ENCODE measurements at places on chromosomes 4 and X.

- DNase-seq, result no peak
These were observed 146.9 kb downstream of the FNIP2 start for GRCh38 chr4:158915683-158916241.

GRCh38 chr4:176588436-176588835 is 204.3 kb downstream of the VEGFC start:
- no peak for DNase-seq

- DNase-seq, result no peak
These were observed 25.5 kb upstream of the RXFP1 start for GRCh38 chr4:158496030-158496741.

DNA sequence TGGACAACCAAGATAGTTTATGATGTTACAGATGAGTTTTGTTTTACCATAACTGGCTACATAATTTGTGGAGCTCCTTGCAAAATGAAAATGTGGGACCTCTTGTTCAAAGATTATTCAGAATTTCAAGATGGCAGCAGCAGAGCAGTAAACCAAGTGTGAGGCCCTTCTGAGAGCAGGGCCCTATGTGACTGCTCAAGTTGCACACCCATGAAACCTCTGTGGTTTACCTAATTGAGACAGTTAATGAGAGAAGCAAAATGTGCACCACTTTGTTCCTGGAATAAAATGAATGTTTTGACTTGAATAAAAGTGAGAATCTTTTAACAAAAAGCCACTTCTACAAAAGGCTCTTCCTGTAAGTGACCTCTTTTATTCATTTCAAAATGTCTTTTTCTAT is 519.2 kb downstream of the RPA4 start:
- DNase-seq, result no peak

- DNase-seq, result no peak
These were observed 429.1 kb upstream of the FTHL17 start for GRCh38 chrX:31500921-31501320.

DNA sequence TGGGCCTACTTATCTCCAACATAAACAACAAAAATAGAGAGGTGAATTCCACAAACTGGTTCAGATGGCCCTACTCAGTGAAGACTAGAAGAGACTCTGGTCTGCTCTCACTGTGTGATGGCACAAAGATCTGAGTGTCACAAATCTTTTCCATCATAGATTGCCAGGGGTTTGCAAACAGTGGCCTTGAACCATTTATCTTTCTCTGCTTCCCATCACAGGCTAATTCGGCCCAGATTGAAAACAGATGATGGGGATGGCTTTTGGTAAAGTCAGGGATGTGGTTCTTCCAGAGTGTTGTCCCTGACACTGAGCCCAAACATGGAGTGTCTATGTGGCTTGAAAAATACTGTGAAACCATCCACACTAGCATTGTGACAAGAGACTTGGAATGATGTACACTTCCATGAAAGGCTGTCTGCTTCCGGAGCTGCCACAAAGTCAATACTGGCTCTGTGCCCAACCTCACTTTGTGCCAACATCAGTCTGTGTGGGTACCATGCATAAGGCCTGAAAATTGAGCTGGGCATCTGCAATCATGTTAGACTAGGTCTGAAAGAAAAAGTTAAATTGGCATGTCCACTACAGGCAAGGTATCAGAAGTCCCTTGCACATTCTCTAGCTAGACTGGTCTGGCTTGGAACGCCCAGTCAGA is 25.2 kb upstream of the PLAC1 start:
- no peak for DNase-seq

GRCh38 chr4:71066737-71067716 is 73.6 kb downstream of the DCK start:
- no peak for DNase-seq

DNA sequence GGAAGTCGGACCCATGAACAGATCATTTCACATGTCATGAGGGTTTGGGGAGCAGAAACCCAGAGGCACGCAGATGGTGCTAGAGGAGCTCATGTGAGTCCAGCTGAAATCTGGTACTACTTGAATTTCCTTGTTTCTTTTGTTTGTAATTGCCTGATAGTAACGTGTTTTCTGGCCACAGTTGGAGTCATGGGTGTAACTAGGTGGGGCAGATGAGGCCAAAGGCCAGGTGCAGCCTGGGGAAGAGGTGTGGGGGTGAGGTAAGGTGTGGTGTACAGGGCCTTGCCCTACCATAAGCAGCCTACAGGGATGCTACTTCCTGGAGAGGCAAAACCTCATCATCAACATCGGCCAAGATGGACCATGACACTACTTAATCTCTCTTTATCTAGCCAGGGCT is 271.4 kb downstream of the PTTG2 start:
- DNase-seq, result no peak

DNA sequence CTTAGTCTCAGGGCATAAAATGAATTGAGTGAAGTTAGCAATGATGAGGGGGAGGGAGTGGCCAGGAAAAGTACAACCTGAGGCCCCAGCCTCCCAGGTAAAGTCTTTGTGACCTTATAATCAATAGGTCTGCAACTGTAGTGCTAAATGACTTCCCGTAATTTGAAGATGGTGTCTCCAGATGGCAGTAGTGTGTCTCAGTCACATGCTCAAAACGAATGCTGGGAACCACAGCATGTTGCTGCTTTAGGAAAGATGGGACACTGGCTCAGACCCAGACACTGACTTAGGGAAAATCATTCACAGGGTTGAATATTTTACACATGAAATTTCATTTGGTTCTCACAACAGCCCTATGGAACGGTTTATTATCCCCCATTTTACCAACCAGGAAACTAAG is 10.3 kb downstream of the SRPX2 start:
- no peak for DNase-seq

DNA sequence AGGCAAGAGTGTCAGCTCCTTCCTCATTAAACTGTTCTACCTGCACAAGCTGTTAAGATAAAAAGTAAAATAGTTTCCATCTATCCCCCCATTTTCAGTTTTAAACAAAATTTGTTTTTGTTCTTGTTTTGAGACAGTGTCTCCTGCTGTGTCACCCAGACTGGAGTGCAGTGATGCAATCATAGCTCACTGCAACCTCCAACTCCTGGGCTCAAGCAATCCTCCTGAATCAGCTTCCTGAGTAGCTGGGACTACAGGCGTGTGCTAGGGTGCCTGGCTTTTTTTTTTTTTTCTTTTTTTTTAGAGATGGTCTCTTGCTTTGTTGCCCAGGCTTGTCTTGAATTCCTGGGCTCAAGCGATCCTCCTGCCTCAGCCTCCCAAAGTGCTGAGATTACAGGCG is 105.4 kb downstream of the HS6ST2 start:
- no peak for DNase-seq

DNA sequence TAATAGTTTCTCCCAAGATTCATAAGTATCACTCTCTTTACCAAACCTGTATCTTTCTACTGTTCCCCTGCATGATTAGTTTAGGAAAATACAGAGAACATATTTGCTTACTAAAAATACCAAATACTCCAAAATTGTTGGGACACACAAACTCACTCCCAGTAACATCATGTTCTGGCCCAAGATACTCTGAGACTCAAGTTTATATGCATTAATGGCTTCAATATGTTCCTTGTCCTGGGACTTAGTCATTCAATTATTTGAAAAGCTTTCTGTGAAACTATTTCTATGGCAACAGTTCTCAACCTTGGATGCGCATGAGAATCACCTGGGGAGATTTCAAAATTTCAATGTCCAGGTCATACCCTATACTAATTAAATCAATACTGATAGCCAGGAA is 138.9 kb upstream of the PTCHD1 start:
- DNase-seq, result no peak

GRCh38 chrX:16039834-16040233 is 83.5 kb upstream of the GRPR start:
- no peak for DNase-seq

DNA sequence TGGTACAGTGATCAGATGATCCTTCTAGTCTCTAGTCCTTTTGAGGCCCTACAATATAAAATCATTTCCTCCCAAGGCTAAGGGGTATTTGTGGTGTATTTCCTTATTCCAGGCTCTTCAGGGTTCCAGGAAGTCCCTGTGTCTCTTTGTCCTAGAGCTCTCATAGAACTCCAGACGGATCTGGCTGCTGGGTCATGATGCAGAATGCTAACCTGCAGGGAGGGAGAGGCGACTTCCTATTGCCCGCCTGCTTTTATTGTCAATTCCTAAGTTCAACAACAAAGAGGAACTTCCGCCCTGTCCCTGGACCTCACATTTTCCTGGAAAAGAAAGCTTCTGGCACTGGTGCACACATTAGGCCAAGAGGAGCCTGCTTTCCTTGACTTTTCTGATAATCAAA is 45.9 kb upstream of the ZNF827 start:
- DNase-seq, result no peak

DNA sequence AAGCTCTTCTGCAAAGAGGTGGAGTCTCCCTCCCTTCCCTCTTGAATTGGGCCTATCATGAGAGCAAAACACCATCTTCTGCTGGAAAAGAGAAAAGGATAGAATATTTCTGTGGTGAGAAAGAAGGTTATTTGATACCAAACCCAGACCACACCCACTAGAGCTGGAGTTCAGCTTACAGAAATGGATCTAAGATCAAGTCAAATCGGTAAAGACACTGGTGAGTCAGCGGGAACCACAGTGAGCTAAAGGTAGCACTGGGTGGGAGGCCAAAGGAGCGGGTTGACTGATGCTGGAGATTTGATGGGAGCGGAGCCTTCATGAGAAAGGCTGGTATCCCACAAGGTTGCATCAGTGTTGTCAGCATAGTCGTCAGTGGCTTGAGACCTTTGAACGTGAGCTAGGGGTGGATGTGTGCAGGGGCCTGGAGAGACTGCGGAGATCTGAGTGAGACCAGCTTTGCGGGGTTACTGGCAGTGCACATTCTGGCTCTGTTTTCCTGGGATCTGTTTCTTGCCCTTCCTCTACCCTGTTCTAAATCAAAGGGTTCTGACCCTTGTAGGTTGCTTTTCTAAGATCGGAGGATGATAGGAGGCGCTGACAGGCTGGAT is 106.4 kb upstream of the SCOC start:
- DNase-seq, result no peak

- DNase-seq, result no peak
These were observed 14.9 kb upstream of the PORCN start for GRCh38 chrX:48493890-48494364.

GRCh38 chr4:48074657-48075056 is 58.1 kb downstream of the NIPAL1 start:
- DNase-seq, result no peak

GRCh38 chr4:79854856-79855502 is 218.1 kb downstream of the ANTXR2 start:
- no peak for DNase-seq

- DNase-seq, result no peak
These were observed 7.0 kb downstream of the SMIM14 start for GRCh38 chr4:39631700-39632079.

- no peak for DNase-seq
These were observed 50.4 kb upstream of the ETNPPL start for GRCh38 chr4:108813261-108813660.

DNA sequence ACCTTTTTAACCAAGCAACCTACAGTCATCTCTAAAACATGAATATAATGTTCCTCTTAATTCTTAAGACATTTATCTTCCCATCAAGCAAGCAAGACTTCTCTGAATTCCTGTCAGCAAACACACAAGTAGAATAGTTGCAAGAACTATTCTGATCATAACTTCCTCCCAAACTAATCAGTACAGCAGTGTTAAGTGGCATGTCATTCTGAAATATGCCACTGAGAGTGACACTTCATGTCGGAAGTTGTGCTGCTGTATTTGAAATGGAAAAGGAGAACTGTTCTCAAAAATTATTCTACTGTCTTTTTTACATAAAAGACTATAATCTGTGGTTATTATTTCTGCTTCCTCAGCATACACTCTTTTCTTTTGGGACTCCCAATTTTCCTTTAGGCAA is 546.6 kb downstream of the PCDH18 start:
- DNase-seq, result no peak

DNA sequence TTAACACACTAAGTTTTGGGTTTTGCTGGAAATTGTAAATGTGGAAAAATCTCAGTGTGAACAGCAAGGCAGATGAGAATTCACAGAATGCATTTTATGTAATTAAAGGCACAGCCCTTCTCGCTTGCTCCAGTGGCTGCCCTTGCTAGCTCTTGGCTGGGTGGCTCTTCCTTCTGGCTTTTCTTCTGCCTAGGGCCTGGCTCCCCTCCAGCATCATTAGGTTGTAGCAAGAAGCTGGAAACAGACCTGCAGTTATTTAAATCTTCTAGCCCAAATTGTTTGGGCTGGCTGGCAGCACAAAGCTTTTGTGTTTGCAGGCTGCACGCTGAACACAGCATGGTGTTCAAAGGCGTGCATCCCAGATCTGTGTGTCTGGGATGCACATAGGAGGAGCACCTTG is 56.5 kb downstream of the LIMCH1 start:
- DNase-seq, result no peak
